ENCODE measurements at places on chromosomes 5 and 9.

GRCh38 chr5:1251678-1252580 lies 26.7 kb downstream of the SLC6A18 start:
- no peak for DNase-seq

- DNase-seq = no peak
Measured at GRCh38 chr5:148372166-148372725, 11.5 kb upstream of the FBXO38 start.

DNA sequence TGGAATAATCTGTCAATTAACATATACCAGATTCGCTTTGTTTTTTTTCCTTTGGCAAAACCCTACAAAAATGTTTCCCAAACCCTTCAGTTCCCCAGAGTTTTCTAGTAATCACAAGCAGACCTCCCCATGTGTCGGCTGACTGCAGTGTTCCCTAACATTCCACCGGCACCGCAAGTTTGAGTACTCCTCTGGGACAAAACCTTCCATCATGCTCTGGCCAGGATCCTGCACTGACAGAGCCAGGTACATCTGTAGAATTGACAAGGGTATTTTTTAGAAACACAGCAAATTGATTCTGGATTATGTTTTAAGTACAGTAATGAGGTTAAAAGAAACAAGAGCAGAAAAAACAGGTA lies 174.7 kb downstream of the GAS1 start:
- no peak for DNase-seq

DNA sequence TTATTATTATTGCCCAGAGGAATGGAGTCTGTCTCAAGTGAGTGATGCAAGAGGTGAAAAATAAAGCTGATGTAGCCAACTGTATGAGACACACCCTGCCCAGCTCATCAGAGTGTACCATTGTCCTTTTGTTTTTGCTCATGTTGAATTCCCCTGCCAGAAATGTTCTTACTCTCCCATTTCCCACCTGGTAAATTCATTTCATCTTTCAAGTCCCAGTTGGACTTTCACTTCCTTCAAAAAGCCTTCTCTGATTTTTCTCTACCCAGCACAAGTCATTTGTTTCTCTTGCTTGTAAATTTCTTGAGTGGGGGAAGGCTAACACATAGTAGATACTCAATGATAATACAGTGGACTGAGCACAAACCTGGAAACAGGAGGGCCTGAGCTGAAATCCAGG lies 394.5 kb upstream of the ZNF462 start:
- DNase-seq = no peak

- no peak for DNase-seq
Measured at GRCh38 chr5:174457141-174457678, 267.2 kb upstream of the MSX2 start.

DNA sequence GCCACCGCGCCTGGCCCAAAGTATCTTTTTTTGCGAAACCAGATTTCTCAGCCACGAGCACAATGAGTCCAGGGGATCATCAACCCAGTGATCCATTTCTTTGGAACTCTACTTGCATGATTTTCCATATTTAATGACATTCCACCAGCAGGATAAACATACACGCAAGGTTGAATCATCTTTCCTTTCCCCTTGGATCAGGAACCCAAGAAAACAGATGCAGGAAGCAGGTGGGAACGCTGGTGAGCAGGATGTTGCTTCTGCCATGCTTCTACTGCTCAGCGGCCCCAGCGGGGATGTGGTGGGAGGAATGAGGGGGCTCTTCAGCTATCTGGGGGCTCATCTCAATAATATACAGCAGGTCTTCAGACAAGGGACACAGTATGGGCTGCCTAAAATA lies 118.2 kb downstream of the SEC61B start:
- DNase-seq = no peak

GRCh38 chr5:75028090-75028489 lies 24.3 kb downstream of the GCNT4 start:
- DNase-seq = no peak

GRCh38 chr9:113516840-113517577 lies 53.5 kb downstream of the RGS3 start:
- no peak for DNase-seq

- DNase-seq = no peak
Measured at GRCh38 chr9:97362777-97363545, 48.9 kb upstream of the TDRD7 start.

DNA sequence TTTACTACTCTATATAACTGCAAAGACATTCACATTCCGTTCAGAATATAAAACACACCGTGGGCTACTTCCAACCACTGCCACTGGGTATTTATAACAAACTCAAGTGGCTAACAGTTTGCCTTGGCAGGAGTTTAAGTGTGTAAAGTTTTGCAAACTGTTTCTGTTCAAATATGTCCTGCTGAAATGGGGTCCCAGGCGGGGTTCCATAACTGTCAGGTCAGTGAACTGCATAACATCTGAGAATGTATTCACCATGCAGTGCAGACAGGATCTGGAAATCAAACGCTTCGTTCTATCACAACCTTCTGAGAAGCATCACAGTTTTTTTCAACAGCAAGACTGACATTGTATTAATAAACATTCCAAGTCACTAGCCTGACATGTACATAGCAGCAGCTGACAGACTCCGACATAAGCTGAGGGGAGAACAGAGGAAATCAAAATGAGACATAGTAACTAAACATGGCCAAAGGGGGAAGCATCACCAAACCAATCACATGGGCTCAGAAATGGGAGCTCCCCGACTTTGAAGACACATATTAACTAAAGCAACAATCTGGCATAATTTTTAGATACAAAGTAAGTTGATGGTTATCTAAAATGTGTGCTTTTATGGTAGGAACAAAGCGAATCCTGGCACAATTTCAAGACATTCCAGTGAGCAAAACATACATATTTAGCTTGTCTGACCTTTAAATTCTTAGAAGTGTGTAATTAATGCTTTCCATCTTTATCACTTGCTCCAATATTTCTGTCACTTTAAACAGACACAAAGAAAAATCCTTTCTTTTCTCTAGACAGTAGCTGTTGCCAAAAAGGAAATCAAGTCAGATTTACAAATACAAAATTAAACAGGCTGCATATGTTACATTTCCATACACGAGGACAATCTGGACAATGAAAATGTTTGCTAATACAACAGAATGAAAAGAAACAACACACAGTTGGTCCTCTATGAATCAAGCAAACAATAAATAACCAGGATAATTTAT lies 156.8 kb downstream of the MAPKAP1 start:
- no peak for DNase-seq

All from urinary bladder (tissue), 4 donors.